Activated naive CD8-positive, alpha-beta T cell treated with anti-CD3 and anti-CD28 coated beads, Interleukin-2, amount 10 ng/mL, durations not matched to agents 7 days and 5 days (primary cell): ENCODE measurements at places on chromosomes 3 and 15.

GRCh38 chr15:64912379-64913325, 950 bp downstream of the ANKDD1A start:
- peaks cover 33% of the 10 kb centered on the region for H3K4me1 ChIP-seq
- peak overlapping the region; percentile 86 for H3K4me3 ChIP-seq
- no peak overlapping the region for H3K27ac ChIP-seq

- H3K27me3 ChIP-seq, result no peaks in the 10 kb centered on the region
- peaks cover 16% of the 10 kb centered on the region for H3K4me1 ChIP-seq
- no peak for DNase-seq
- H3K4me3 ChIP-seq, result no peak overlapping the region
These were observed 17.9 kb upstream of the ANKRD28 start for GRCh38 chr3:15815696-15816095.

DNA sequence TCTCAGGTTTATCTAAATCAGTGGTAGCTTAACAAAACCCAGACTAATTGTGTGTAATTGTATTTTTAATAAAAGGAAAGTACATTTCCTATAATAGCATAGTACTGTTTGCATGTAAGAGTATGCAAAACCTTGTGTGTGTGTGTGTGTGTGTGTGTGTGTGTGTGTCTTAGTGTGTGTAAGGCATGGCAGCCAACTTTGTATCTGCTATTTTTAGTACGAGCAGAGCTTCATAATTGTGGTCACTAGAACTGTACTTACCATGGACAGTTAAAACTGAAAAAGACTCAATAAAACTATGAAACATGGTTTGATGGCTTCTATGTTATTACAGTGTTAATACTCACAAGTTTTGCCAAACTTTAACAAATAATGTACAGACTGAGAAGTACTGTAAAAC, 6.2 kb downstream of the P2RY1 start:
- H3K36me3 ChIP-seq, result no peaks in the 10 kb centered on the region
- H3K27ac ChIP-seq, result no peak overlapping the region
- peaks cover 34% of the 10 kb centered on the region for H3K27me3 ChIP-seq
- DNase-seq, result no peak
- no peak overlapping the region for H3K4me3 ChIP-seq

DNA sequence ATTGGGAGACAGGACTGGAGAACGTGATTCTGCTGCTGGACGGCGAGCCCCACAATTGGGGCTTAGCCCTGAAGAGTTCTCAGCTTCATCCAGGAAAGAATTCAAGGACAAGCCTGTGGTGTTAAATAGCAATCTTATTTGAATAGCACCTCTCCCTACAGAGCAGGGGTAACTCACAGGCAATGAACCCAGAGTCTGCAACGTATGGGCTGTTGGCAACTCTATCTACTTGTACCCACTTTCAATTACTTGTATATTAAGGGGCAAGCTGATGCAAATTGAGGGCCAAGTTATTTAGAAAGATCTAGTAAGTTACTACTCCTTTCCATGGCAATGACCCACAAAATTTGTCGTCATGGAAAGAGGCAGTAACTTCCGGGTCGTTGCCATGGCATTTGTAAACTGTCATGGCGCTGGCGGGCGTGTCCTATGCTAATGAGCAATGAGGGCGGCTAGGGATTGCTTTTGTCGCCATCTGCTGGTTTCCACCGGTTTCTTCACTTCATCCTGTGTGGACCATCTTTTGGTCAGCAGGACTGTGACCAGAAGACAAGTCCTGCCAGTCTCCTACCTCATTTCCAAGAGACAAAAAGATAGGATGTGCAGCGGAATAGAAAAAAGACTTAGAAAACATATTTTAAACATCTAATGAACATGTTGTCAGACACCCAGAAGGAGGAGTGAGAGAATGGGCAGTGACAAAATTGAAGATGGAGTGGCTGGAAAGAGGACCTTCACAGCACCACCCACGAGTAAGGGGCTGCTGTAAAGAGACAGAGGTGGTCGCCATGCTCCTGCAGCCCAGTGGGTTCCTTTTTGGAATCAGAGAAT, 45.8 kb upstream of the SH3BP5 start:
- peak overlapping the region; percentile 44 for H3K27ac ChIP-seq
- peak; percentile 86 for DNase-seq
- H3K27me3 ChIP-seq, result no peaks in the 10 kb centered on the region
- no peaks in the 10 kb centered on the region for H3K36me3 ChIP-seq
- H3K4me3 ChIP-seq, result no peak overlapping the region

GRCh38 chr3:128188956-128189355, 35.7 kb downstream of the EEFSEC start:
- no peaks in the 10 kb centered on the region for H3K4me1 ChIP-seq
- no peak overlapping the region for H3K4me3 ChIP-seq
- H3K36me3 ChIP-seq, result peaks cover 9% of the 10 kb centered on the region
- H3K27ac ChIP-seq, result no peak overlapping the region
- no peak for DNase-seq

DNA sequence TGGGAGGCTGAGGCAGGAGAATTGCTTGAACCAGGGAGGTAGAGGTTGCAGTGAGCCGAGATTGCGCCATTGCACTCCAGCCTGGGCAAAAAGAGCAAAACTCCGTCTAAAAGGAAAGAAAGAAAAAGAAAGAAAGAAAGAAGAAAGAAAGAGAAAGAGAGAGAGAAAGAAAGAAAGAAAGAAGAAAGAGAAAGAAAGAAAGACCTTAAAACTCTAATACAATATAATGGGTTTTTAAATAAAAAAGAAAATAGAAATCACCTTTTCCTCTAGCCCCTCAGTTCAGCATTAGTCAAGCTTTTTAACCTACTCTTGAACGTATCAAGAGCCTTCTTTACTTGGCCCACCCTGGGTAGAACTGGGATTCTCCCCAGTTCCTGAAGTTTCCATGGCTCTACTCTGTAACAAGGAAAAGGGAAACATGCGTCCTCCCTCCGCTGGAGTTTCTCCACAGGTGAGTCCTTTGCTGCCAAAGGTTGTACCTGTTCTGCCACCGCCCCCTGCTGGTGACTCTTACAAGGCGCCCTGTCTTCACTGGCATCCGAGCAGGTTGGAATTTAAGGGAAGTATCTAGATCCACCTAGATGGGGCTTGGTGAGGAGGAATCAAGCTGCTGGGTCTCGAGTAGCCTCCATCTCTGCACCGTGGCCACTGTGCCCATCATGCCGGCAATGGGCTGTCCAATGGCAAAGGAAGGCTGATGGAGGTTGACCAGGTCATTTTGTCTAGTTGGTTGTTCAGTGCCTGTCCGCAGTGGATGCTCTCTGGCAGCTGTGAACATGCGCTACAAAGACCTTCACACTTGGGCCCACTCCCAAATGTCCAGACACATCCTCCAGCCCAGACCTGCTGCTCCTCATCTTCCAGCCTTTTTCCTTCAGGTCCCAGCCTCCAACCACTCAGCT, 20.6 kb upstream of the EPHB3 start:
- H3K4me3 ChIP-seq, result no peak overlapping the region
- H3K27me3 ChIP-seq, result peaks cover 28% of the 10 kb centered on the region
- H3K27ac ChIP-seq, result no peak overlapping the region
- peak; percentile 76 for DNase-seq

DNA sequence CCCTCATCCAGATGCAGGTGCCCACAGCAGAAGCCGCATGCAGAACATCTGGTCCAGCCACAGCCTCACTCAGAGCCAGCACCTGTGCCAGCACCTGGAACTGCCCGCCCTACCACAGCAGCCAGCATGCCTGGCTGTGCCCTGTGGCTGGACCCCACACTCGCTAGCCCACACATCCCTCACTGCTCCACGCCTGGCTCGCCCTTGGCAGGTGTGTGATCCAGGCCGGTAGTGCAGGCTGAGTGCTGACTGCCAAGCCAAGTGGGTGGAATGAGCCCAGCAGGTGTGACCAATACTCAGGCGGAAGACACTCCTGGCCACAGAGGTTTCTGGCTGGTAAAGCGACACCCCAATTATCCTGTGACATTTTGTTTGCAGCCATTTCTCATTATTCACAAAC, 162.4 kb upstream of the ROBO1 start:
- no peak for DNase-seq
- no peaks in the 10 kb centered on the region for H3K36me3 ChIP-seq
- H3K4me3 ChIP-seq, result no peak overlapping the region
- no peak overlapping the region for H3K27ac ChIP-seq

DNA sequence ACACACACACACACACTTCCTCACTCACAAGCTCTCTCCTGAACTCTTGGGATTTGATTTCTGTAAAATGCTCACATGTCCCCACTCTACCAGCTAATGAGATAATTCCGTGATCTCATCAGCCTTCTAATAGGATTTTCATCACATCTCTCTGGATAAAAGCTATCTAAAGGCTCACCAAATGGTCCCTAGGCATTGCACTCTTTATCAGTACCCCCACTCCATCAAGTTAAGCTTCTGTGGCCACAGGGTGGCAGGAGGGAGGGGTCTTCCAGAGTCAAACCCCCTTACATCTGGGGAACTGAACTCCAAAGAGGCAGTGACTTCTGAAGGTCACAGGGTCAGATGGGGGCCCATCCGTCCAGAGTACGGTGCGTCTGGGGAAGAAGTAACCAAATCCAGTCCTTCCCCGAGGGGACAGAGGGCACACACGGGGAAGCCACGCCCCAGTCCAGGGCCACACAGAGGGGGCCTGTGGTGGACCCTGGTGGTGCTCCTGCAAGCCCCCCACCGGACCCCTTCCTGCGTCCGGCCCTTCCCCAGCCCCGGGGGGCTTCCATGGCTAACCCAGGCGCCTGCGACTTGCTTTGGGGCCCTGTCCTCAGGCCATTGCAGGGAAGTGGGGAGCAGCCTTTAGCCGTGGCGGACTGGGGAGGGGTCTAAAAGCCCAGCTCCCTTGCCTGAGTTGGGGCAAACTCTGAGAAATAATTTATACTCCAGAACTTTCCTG, 25.5 kb downstream of the CPN2 start:
- no peak overlapping the region for H3K4me3 ChIP-seq
- DNase-seq, result no peak
- H3K36me3 ChIP-seq, result no peaks in the 10 kb centered on the region
- no peaks in the 10 kb centered on the region for H3K4me1 ChIP-seq

DNA sequence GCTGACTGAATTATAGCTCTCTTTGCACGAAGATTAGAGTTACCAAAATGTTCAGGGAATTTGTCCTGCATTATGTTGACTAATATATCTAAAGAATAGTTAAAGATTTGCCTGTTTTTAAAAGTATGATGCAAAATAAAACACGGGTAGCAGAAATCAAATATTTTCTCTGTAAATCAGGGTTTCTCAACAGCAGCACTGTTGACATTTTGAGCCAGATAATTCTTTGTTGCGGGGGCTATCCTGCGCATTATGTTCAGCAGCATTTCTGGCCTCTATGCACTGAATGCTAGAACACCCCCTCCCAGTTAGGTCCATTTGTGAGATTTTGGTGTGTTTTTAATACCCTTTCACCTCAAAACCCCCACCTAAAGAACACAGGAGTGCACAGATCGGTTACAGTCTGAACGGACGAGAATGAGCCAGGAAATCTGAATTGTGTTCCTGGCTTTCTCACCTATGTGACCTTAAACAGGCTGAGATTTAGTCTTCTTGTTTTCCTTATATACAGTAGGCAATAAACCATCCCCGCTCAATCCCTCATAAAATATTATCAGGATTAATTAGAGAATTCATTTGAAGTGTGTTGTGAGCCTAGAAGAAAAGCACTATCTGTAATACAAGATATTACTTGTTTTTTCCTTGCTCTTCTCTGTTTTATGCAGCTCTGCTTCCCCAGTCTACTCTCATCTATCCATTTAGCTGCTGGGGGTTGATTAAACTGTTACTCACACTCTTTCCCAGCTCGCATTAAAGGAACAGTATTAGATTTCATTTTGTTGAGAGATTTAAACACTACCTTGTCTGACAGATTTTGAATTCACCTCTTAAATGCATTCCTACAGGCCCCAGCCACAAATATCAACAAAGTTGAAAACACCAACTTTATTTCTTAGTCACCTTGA, 247.5 kb upstream of the GOLIM4 start:
- H3K4me3 ChIP-seq, result no peak overlapping the region
- H3K27ac ChIP-seq, result no peak overlapping the region
- DNase-seq, result no peak
- H3K4me1 ChIP-seq, result no peaks in the 10 kb centered on the region

DNA sequence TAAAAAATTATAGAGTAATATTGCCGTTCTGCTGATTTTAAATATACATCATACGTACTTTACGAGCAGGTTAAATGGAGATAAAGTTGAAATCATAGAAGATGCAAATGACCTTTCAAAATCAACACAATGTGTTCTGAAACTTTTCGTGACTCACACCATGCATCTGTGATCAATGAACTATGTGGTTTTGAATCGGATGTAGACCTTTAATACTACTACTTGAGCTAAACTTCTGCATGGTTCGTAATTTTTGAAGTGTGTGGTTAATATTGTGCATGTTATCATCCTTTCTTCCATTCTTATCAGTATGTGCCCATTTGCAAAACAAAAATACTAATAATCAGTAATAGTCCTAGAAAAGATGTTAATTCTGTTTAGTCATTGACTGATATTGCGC, 58.9 kb downstream of the GASK1A start:
- DNase-seq, result no peak
- H3K27ac ChIP-seq, result no peak overlapping the region
- no peaks in the 10 kb centered on the region for H3K27me3 ChIP-seq
- no peaks in the 10 kb centered on the region for H3K36me3 ChIP-seq
- no peak overlapping the region for H3K4me3 ChIP-seq

DNA sequence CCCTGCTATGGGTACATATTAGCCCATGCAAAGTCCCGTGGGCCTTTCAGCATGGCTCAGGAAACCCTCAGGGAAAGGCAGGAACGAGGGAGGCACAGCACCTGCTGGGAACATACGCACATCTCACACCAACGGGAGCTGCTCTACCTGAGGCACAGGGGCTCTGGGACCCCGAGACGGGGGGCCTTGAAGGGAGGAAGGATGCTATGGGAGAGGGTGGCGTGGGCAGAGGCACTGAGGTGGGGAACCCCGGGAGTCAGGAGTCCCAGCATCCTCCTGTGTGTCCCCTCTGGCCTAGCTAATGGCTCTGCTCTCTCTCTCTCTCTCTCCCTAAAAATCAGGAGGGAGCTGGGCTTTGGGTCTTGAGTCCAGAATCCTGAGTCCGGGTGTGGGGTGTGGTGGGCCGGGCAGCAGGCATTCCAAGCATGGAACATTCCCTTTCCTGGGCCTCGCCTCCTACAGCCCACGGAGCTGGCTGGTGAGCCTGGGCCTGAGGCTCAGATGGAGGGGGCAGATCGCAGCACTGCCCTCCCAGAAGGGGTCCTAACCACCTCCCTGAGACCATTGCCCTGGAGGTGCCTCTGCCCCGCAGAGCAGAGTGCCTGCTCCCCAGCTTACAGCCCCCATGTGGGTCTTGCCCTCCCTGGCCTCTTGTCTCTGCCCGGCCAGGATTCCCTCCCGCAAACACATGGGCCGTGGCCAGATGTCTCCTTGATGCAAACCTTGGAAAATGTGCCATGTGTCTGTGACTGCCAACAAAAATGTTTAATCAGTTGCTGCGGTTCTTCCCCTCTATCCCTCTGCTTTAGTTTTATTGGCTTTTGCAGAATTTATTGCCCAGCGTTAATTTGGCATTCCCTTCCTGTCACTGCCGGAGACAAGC, 101.6 kb downstream of the TMEM266 start:
- no peaks in the 10 kb centered on the region for H3K36me3 ChIP-seq
- H3K4me3 ChIP-seq, result no peak overlapping the region
- no peak for DNase-seq
- H3K27me3 ChIP-seq, result no peaks in the 10 kb centered on the region
